ENCODE measurements at places on chromosomes 4 and X.
A peak's percentile ranks its signal among the peaks of the same experiment; 100 is the strongest.

- DNase-seq, result peak; percentile 29
These were observed at the start of gene MSN for GRCh38 chrX:65667503-65668376. TSS of gene MSN (plus strand) at chrX:65667654. CDS start at chrX:65667842, 188 bp downstream.

- DNase-seq, result no peak
These were observed 44.3 kb upstream of the PPP2R2C start for GRCh38 chr4:6516762-6517161.

GRCh38 chr4:108979759-108980158 lies 216.9 kb upstream of the ETNPPL start:
- DNase-seq, result no peak

DNA sequence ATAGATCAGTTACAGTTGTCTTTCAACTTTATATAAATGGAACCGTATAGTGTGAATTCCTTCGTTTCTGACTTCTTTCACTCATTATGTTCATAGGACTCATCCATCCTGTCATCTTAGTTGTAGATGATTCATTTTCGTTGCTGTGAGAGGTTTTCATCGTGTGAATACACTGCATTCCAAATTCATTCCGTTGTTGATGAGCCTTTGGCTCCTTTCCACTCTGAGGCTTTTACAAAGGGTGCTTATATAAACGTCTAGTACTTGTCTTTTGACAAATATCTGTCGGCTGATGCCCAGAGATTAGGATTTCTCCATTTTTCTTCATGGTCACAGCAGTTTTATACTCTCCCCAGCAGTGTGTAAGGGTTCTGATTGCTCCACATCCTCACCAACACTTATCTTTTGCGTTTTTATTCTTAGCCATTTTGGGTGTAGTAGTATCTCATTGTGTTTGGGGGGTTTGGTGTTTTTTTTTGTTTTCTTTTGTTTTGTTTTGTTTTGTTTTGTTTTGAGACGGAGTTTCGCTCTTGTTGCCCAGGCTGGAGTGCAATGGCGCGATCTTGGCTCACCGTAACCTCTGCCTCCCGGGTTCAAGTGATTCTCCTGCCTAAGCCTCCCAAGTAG lies 48.6 kb downstream of the LRP2BP start:
- DNase-seq, result peak; percentile 18

GRCh38 chr4:174069848-174070330 lies 213.6 kb downstream of the FBXO8 start:
- no peak for DNase-seq

DNA sequence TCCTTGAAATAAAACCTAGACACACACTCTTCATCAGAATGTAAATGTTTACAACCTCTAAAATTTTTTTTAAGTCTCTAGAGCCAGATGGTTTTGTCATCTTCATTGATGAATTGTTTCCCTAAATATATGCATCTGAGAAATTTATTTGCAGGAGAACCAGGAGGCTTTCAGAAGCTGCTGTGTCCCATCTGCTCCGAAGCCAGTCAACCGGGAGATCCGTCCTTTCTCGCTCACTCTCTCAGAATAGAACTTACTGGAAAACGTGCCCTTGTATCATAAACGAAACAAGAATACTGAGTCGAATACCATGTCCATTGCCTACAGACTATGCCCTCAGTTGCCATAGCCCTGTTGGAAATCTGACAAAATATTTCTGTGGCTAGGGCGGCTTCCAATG lies 103.5 kb downstream of the SLC34A2 start:
- DNase-seq, result no peak

DNA sequence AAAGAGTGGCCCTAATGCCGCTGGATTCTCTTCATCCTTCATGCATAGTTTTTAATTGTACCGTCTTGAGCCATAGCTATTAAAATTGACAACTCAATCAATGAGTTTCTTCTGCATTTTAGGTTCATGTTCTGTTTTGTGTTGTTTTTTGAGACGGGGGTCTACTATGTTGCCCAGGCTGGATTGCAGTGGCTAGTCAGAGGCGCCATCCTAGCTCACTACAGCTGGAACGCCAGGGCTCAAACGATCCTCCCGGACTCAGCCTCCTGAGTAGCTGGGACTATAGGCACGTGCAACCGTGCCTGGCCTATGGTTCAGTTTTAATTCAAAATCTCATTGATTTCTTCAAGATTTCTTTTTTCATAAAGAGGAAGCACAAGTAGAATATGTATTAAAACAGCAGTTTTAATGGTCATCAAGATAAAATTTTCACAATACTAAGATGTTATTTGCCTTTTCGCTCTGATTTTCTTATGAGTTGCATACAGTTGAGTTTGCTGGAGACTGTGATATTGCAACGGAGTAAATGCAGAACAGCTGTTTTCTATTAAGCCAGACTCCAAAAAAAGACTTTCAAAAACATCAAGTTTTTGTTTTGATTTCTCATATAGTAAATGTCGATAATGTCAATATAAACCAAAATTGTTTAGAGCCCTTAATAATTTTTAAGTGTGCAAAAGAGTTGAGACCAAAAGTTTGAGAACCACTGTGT lies 1.1 kb upstream of the STX18 start:
- no peak for DNase-seq

GRCh38 chr4:43757147-43757546 lies 691.5 kb downstream of the KCTD8 start:
- peak; percentile 29 for DNase-seq

DNA sequence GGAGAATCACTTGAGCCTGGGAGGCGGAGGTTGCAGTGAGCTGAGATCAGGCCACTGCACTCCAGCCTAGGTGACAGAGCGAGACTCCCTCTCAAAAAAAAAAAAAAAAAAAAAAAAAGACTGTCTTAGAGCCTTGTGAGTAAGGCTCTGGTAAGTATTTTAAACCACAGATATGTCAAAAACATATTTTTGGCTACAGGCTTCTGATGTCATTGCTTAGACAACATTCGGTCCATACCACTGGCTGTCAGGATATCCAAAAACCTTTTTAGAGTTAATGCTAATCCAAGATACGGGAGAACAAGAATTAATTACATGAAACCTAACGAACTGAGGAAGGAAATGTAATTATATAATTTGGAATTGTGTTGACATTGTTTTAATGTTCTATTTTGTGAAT lies 999.5 kb upstream of the PABPC4L start:
- DNase-seq, result no peak

DNA sequence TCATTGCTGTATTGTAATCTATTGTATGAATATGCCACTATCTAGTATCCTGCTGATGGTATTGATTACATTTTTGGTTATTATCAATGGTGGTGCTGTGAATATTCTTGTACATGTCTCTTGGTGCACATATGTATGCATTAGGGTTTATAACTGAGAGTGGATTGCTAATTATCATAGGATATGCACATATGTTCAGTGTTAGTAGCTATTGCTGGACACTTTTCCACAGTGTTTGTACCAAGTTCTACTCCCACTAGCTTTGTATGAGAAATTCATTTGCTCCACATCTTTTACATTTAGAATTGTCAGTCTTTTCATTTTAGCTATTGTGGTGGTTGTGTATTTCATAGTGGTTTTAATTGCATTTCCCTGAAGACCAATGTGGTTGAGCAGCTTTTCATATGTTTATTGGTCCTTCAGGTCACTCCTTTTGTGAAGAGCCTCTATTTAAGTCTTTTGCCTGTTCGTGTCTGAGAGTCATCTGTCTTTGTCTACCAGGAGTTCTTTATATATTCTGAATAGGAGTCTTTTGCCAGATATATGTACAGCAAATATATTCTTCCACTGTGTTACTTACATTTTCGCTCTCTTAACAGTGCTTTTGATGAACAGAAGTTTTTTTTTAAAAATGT lies 87.1 kb downstream of the TBC1D19 start:
- no peak for DNase-seq

DNA sequence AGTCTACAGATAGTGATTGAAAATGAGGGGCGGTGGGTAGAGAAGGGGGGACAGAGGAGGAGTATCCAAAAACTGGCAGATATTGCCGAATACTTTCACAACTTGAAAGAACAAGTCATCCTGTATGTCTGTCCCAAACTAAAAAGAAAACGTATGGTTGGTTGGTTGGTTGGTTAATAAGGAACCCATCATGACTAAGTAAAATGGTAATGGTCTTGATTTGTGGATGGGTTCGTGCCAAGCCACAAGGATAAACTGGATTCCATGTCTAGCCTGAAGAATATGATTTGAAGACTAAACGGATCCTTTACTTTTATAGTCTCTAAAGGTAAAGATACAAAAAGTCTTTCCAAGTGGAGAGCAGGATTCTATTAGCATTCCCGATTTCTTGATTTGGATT lies 208.4 kb downstream of the DCLK2 start:
- no peak for DNase-seq

DNA sequence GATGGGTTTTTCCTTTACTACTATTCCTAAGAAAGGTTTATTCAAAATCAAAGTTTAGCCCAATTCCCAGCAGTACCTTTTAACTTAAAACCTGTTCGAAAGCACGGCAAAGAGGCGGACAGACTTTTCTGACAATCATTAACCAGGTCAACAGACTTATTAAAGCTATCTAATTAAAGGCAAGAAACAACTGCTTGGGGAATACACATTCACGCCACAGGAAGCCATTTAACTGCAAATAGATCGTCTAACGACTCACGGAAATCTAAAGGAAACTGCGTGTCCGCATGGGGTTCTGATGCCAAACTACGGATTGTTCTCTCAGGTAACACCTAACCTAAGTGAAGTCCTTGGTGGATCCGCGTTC lies 663 bp upstream of the USP53 start:
- no peak for DNase-seq

GRCh38 chr4:106369456-106370060 lies 980 bp upstream of the GIMD1 start:
- peak; percentile 68 for DNase-seq

All from trophoblast cell (in vitro differentiated cells and primary cell).